ENCODE measurements at places on chromosomes 3 and 15. TPM values are rescaled to one million over a fixed set of nuclear protein-coding genes. Genes with fewer than 3 reads are reported as not detected.

DNA sequence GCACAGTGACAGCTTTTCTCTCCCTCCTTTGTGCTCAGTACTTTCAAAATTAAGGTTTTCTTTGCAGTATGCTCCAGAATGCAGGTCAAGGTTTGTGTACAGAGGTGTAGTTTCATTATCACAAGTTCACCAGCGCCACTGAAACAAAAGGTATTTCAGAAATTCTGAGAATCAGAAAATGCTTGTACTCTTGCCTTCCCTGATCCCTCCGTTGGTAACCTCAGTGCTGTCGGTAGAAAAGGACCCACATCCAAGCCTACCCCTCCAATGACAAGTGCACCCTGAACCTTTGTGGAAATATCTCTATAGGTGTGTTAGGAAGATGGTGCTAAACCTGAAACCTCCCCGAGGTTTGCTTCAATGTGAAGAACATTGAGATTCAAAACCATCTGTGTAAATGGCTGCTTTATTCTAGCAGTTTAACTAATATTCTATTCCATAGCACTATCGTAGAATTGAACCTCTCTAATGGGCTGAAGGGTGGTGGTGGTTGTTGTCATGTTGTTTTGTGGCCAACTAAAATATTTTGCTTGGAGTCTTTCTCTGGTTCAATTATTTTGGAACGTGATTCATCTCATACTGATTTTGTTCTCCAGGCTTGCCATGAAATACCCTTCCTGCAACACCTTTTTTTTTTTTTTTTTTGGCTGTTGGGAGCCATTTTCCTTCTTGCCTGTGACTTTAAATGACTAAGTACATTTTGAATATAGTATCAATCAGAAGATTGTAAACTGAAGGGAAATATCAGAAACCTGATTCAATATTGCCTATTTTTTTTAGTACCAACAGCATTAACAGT lies 20.7 kb downstream of the ZBTB38 start:
- DNase-seq, result no peak
- no peaks in the 10 kb centered on the region for H3K27me3 ChIP-seq
- no peak overlapping the region for H3K27ac ChIP-seq

A4GNT gene
- 0.16 TPM for total RNA-seq

- peak within 1 kb of the TSS; percentile 66 for H3K4me3 ChIP-seq
- peaks cover 14% of the 10 kb centered on the region for H3K27me3 ChIP-seq
- peak; percentile 70 for DNase-seq
- peaks cover 22% of the 10 kb centered on the region for H3K4me1 ChIP-seq
- no peak within 1 kb of the TSS for H3K27ac ChIP-seq
These were observed at the start of gene SEMA3F for GRCh38 chr3:50154840-50155490. SEMA3F (plus strand) TSS chr3:50155324; CDS start chr3:50159623, 4,299 bp downstream.

DNA sequence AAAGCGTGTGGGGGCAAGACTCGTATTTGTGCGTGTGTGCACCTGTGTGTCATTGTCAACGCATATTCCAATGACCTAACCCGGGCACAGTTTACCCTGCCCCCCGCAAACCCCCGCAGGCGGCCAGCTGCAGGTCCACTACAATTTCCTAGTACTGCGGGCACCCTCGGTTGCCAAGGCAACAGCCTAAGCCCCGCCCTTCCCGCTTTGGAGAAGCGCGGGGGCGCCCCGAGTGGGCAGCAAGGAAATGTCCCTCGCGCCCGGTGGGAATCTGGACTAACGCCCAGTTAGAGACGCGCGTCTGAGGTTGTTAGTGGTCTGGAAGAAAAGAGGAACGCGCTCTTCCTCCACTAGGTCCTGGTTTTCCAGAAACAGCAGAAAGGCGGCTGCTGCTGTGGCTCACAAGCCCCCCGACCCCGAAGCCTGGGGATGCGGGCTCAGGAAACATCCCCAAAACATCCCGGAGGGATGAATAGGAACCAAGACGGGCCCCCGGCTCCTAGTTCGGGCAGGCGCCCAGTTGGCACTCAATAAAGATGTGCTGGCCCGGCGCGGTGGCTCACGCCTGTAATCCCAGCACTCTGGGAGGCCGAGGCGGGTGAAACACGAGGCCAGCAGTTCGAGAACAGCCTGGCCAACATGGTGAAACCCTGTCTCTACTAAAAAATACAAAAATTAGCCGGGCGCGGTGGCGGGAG lies 1.1 kb downstream of the ABHD14A start:
- peak overlapping the region; percentile 80 for H3K4me3 ChIP-seq
- H3K27me3 ChIP-seq, result no peaks in the 10 kb centered on the region
- DNase-seq, result peak; percentile 87
- peaks cover 10% of the 10 kb centered on the region for H3K4me1 ChIP-seq
- no peak overlapping the region for H3K27ac ChIP-seq
- no peaks in the 10 kb centered on the region for H3K36me3 ChIP-seq

DNA sequence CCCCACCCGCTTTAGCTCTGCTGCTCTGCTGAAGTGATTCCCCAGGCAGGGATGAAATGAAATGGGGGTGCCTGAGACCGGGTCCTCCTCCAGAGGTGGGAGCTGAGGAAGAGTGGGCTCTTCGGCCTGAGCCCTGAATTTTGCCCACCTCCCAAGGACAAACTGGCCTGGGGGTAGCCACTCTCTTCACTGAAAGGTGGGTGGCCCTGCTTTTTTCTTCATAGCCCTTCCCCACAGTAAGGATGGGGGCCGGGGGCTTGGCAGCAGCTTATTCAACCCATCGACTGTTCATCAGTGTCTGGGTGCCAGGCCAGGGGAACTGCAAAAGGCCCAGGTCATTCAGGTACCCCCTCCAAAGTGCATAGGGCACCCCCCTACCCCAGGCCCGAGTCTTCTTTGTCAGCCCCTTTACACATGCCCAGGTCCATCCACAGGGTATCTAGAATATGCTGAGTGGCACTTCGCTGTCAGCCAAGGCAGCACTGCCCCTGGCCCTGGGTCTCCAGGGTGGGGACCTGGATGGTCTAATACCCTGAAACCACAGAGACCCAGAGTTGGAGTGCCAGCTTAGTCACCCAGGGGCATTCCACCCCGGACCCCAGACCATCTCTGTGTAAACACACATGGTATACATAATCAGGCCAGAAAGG lies 7.9 kb downstream of the SCN5A start:
- no peak for DNase-seq
- 0 out of 2 replicates have a peak, but pooled peaks cover 8% of the 10 kb centered on the region for H3K4me1 ChIP-seq
- no peaks in the 10 kb centered on the region for H3K36me3 ChIP-seq
- H3K4me3 ChIP-seq, result no peak overlapping the region
- no peak overlapping the region for H3K27ac ChIP-seq

All from SJCRH30 (cell line).